ENCODE measurements at places on chromosomes 12 and 14.

GRCh38 chr12:129162805-129163204 lies 309.5 kb downstream of the GLT1D1 start:
- H3K4me3 ChIP-seq: no peak overlapping the region
- H3K27me3 ChIP-seq: peaks cover 25% of the 10 kb centered on the region
- H3K4me1 ChIP-seq: no peaks in the 10 kb centered on the region
- no peaks in the 10 kb centered on the region for H3K36me3 ChIP-seq
- no peak overlapping the region for H3K27ac ChIP-seq

DNA sequence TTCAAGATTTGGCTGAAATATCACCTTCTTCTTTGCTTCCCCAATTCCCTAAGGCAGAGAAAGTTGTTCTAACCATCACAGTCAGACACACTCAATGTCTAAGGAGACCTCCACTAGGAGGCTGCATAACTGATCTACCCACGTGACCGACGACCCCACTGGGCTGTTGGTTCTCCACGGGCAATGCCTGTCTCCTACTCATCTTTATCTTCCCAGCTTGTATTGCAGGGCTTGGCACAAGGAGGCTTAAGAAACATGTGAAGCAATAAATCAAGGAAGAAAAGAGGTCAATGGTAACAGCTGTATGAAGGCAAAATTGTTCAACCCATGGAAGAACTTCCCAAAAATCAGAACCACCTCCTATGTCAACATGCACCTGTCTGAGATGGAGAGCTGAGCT lies 27.1 kb downstream of the NT5DC3 start:
- peaks cover 7% of the 10 kb centered on the region for H3K36me3 ChIP-seq
- no peaks in the 10 kb centered on the region for H3K4me1 ChIP-seq
- no peak for DNase-seq
- H3K4me3 ChIP-seq: no peak overlapping the region

DNA sequence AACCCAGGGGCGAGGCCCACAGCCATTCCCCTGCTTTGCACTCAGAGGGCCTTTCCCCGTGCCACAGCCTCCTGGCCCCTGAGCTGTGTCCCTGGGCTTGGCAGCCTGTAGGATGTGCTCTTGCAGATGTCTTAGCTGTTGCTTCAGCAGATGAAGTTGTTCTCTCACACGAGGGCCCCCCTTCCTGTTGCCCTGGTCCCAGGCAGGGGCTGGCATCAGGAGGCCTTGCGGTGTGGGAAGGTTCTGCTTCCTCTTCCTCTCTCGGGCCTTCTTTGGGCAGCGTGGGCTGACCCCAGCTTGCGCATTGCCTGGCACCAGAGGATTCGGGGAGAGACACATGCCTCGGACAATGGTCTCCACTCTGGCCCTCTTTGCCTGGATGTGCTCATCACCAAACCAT lies 12.7 kb downstream of the PROX2 start:
- H3K36me3 ChIP-seq: no peaks in the 10 kb centered on the region
- H3K4me3 ChIP-seq: no peak overlapping the region
- no peak for DNase-seq
- peaks cover 17% of the 10 kb centered on the region for H3K4me1 ChIP-seq

- H3K27ac ChIP-seq: no peak overlapping the region
- no peak for DNase-seq
- no peaks in the 10 kb centered on the region for H3K4me1 ChIP-seq
- H3K36me3 ChIP-seq: no peaks in the 10 kb centered on the region
- no peak overlapping the region for H3K4me3 ChIP-seq
- H3K27me3 ChIP-seq: peaks cover 7% of the 10 kb centered on the region
Observed at GRCh38 chr12:58104351-58104755, 163.0 kb downstream of the ATP23 start.

DNA sequence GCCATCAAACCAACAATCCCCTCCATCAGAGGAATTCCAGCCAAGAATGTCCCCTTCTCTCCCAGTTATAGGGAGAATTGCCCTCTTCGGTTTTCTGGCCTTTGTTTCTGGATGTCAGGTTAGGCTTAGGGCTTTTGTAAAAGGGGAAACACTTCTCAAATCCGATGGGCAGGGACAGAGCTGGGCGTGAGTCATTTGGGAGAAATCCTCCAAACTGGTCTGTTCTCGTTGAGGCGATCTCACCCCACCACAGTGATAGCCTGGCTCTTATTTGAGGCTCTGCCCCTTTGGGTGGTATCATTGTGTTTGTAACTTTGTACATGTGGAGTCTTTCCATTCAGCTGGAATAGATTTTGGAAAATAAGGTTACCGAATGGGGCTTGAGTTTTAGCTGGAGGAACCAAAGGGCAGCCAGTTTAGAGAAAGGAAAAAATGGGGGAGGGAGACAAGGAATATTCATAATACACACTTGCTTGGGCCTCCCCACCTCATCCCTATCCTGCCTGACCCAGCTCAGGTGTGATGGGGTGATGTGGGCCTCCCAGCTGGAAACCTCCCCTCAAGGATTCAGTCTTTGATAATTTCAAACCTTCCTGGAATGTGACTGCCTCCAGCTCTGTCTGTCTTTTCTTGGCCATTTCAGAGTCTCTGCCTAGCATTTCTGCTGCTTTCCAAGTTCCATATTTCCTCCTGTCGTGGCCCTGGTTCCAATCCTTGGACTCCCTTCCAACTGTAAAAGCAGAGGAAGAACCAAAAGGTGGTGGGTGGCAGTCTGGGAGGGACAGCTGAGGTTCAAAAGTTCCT lies 7.5 kb downstream of the HOXC4 start:
- H3K27ac ChIP-seq: no peak overlapping the region
- no peak overlapping the region for H3K4me3 ChIP-seq
- peaks cover 4% of the 10 kb centered on the region for H3K27me3 ChIP-seq

DNA sequence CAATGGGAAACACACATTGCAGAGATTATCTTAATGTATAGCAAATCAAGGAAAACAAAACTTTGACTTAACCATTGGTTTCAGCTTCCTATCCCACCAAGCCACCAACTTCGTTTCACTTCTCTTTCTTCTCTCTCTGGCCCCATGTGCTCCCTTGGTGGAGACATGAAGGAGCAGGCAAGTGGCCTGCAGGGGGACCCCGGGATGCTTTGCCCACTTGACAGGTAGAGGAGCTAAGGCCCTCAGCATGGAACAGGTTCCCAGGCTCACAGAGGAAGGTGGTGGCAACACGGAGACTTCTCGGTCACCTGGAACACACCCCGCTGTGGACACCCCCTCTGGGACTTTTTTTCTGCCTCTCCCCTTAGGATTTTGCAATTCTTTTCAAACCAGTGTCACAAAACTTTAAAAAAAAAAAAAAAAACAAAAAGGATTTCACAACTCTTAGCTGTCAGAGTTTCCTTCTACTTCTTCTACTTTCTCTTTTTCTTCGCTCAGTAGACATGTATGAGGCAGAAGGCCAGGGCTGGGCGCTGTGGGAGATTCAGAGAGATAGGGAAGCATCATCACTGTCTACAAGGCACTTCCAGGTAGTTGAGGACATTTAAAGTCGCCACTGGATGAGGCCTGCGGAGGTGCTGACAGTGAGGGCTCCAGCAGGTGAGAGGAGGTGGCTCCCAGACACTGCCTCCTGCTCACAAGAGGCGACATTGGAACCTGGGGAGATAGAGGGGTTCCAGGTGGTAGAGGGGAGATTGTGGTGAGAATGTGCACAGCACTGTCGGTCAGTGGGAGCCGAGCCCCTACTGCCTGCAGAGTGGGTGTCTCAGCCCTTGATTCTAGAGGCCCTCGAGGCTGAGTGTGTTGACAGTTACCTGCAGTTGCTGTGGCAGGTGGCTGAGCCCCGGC lies 119.6 kb downstream of the GCH1 start:
- H3K4me3 ChIP-seq: no peak overlapping the region
- no peak for DNase-seq
- no peaks in the 10 kb centered on the region for H3K4me1 ChIP-seq
- peaks cover 4% of the 10 kb centered on the region for H3K36me3 ChIP-seq
- H3K27me3 ChIP-seq: peaks cover 7% of the 10 kb centered on the region
- no peak overlapping the region for H3K27ac ChIP-seq

GRCh38 chr12:54201001-54201794 lies 12.4 kb upstream of the SMUG1 start:
- H3K27me3 ChIP-seq: peaks cover 79% of the 10 kb centered on the region
- peak; percentile 60 for DNase-seq
- peaks cover 3% of the 10 kb centered on the region for H3K36me3 ChIP-seq
- no peak overlapping the region for H3K4me3 ChIP-seq

GRCh38 chr14:91893007-91893406 lies 25.7 kb upstream of the TC2N start:
- peaks cover 3% of the 10 kb centered on the region for H3K36me3 ChIP-seq
- H3K4me1 ChIP-seq: peaks cover 58% of the 10 kb centered on the region
- no peak overlapping the region for H3K4me3 ChIP-seq

- H3K4me3 ChIP-seq: no peak overlapping the region
- H3K27me3 ChIP-seq: peaks cover 4% of the 10 kb centered on the region
- no peak for DNase-seq
Observed at GRCh38 chr12:22904485-22904884, 279.5 kb downstream of the ETNK1 start.

GRCh38 chr14:101755591-101756324 lies 5.8 kb upstream of the PPP2R5C start:
- no peak overlapping the region for H3K27ac ChIP-seq
- peaks cover 22% of the 10 kb centered on the region for H3K4me1 ChIP-seq
- peaks cover 44% of the 10 kb centered on the region for H3K27me3 ChIP-seq
- no peak overlapping the region for H3K4me3 ChIP-seq
- peaks cover 26% of the 10 kb centered on the region for H3K36me3 ChIP-seq

DNA sequence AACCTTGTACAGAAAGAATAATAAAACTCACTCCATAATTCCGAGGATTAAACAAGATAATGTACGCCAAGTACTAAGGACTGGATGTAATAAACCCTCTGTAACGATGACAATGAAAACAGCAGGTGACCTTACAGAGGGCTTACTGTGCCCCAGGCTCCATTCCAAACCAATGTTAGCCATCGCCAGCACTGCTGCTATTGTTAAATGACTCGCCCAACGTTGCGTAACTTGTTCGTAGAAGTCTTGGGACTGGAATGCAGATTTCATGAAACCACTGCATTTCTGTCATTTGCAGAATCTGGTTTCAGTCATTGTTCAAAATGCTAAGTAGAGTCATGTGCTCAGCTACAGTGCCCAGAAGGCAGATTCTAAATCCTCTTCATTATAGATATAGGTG lies 728 bp upstream of the STON2 start:
- peaks cover 20% of the 10 kb centered on the region for H3K27me3 ChIP-seq
- H3K36me3 ChIP-seq: no peaks in the 10 kb centered on the region
- no peak overlapping the region for H3K27ac ChIP-seq
- no peak overlapping the region for H3K4me3 ChIP-seq
- DNase-seq: no peak
- no peaks in the 10 kb centered on the region for H3K4me1 ChIP-seq

GRCh38 chr12:102781117-102781516 lies 135.9 kb downstream of the PAH start:
- DNase-seq: no peak
- H3K4me3 ChIP-seq: no peak overlapping the region
- H3K36me3 ChIP-seq: no peaks in the 10 kb centered on the region
- H3K27me3 ChIP-seq: no peaks in the 10 kb centered on the region

GRCh38 chr14:67641902-67642749 lies 22.4 kb downstream of the ARG2 start:
- DNase-seq: no peak
- peaks cover 5% of the 10 kb centered on the region for H3K4me1 ChIP-seq
- peak overlapping the region; percentile 85 for H3K27ac ChIP-seq
- H3K4me3 ChIP-seq: no peak overlapping the region

GRCh38 chr12:105040476-105040875 lies 43.8 kb downstream of the ALDH1L2 start:
- H3K4me3 ChIP-seq: no peak overlapping the region
- DNase-seq: no peak
- peaks cover 8% of the 10 kb centered on the region for H3K4me1 ChIP-seq

DNA sequence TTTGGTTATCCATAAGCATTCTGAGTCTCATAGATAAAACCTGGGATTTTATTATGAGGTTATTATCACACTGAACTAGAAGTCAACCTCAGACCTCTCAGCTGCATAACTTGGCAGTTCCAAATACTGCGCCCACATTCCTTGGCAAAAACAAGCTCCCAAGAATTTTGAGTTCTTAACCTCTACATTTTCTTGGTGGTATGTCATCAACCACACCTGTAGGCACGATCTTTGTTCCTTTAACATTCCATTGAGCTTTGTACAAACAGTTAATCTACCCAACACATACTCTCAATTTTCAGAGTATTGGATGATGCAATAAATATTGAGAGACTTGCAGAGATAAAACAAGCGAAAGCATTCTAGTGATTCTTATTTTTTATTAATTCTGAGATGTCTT lies 371.8 kb upstream of the PRICKLE1 start:
- H3K4me1 ChIP-seq: no peaks in the 10 kb centered on the region
- DNase-seq: no peak
- H3K4me3 ChIP-seq: no peak overlapping the region
- no peaks in the 10 kb centered on the region for H3K36me3 ChIP-seq
- H3K27ac ChIP-seq: no peak overlapping the region
- H3K27me3 ChIP-seq: no peaks in the 10 kb centered on the region

DNA sequence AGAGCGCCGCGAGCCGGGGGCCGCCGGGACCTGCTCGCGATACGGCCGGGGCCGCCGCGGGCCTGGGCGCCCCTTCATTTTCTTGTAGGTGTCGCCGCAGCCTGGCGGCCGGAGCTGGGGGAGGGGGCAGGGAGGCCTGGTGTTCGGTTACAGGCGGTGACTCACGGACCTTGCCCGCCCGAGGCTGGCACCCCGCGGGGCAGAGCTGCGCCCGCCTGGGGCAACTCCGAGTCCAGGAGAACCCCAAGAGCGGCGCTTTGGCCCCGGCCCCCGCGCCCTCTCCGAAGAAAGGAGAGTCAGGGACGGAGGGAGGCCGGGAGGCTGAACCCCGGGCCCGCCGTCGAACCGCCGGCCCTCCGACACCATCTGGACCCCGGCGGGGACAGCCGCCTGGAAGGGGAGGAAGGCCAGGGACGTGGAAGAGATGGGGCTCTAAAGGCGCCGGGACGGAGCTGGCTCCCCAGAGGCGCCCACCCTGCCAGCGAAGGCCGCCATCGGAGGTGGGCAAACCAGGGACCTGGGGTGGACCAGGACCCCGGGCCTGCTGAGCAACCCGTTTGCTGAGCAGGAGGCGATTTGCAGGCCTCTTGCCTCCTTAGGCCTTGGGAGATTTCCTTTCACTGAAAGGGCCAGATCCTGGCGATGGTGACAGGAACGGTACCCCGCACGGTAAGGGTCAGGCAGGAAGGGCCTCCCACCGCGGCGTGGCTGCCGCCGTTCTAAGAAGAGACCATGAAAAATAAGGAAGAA lies 843 bp upstream of the NUAK1 start:
- no peak for DNase-seq
- no peak overlapping the region for H3K27ac ChIP-seq
- no peaks in the 10 kb centered on the region for H3K36me3 ChIP-seq
- peaks cover 24% of the 10 kb centered on the region for H3K4me1 ChIP-seq

Measured in effector memory CD8-positive, alpha-beta T cell (primary cell).